ENCODE measurements at places on chromosomes 3 and 15.

DNA sequence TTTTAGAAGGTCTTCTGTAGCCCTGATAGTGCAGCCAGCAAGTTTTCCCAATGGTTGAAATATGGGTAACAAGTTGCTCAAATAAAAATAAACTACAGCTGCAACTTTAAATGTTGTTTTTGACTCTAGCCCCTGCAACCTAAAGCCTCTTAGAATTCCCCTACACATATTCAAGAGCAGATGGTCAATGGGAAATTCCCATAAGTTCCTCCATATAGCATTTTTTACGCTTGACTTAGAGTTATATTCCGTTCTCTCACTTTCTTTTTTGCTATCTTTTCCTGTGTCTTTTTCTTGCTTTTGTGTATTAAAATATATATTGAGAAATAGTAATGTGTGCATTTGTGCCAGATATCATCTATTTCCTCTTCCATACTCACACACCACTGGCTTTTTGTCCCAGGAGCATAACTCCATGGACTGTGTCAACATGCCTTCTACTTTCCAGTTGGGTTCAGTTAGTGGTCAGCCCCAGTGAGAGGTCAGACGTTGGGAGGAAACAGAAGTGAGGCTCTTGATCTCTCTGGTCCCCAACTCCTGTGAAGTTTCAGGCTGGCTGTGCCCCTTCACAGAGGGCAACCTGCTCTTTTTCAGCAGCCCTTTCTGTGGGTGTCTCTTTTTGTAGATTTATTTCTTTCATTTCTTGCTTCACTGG is 63.3 kb upstream of the TP63 start:
- no peak for DNase-seq

DNA sequence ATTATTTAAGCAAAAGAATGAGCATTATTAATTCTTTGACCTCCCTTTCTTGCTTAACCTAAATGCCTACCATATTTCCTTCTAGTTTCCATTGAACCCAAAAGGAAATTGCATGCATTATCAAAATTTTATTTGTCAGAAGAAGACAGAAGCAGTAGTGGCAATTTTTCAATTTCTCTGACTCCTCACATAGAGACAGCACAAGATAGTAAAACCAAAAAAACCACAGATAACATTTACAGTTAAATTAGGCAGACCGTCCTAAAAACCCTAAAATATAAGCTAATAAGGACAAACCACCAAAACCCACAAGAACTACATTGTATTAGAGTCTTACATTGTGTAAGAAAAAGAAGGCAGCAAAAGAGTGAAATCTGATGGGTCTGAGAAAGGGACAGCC is 27.1 kb downstream of the GOLGB1 start:
- DNase-seq: no peak

DNA sequence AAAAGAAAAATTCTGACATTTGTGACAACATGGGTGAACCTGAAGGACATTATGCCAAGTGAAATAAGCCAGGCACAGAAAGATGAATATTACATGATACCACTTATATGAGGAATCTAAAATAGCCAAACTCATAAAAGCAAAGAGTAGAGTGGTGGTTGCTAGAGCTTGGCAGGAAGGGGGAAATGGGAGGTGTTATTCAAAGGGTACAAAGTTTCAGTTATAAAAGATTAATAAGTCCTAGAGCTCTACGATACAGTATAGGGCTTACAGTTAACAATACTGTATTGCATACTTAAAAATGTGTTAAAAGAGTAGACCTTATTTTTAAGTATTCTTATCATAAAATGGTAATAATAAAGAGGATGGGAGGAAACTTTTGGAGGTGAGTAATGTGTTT is 111.6 kb upstream of the NR2E3 start:
- no peak for DNase-seq

GRCh38 chr15:69031013-69032001 is 16.8 kb downstream of the NOX5 start:
- no peak for DNase-seq

DNA sequence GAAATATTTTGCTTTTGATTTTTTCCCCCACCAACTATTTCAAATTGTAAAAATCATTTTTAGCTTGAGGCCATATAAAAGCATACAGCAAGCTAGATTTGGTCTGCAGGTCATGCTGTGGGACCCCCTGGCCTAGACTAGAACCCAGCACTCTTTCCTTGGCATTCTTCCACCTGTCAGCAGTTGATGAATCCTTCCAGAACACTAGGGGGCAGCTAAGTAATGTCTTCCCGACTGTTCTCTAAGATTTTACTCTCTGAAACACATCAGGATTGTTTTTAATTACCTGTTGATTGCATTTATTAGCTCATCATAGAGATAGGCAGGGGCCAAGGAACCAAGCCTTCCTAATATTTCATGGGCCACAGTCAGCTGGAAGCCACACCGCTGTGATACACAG is 174.5 kb downstream of the CACNA1D start:
- DNase-seq: no peak

- no peak for DNase-seq
Measured at GRCh38 chr3:58668247-58668646, 1.7 kb upstream of the FAM3D start.

All from ovary (tissue), 10 donors.